LHCN-M2 (cell line): ENCODE measurements at places on chromosomes 11 and 22.

GRCh38 chr11:33160136-33160535 lies 1.1 kb downstream of the CSTF3 start:
- peak; percentile 59 for DNase-seq

DNA sequence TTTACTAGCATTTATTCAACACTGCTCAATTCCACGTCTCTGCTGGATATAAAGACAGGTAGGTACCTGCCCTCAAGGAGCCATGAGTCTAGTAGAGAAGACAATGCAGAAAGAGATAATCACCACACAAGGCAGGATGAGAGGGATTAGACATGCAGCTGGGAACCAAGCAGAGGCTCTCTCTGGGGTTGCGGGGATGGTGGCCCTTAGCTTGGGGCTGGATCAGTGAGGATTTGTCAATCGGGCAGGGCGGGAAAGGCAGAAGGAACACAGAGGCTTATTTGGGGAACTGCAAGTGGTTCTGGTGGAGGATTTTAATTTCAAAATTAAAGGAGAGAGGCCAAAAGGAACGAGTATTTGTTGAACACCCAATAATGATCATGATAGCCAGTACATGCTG lies 8.5 kb upstream of the DMC1 start:
- no peak for DNase-seq

DNA sequence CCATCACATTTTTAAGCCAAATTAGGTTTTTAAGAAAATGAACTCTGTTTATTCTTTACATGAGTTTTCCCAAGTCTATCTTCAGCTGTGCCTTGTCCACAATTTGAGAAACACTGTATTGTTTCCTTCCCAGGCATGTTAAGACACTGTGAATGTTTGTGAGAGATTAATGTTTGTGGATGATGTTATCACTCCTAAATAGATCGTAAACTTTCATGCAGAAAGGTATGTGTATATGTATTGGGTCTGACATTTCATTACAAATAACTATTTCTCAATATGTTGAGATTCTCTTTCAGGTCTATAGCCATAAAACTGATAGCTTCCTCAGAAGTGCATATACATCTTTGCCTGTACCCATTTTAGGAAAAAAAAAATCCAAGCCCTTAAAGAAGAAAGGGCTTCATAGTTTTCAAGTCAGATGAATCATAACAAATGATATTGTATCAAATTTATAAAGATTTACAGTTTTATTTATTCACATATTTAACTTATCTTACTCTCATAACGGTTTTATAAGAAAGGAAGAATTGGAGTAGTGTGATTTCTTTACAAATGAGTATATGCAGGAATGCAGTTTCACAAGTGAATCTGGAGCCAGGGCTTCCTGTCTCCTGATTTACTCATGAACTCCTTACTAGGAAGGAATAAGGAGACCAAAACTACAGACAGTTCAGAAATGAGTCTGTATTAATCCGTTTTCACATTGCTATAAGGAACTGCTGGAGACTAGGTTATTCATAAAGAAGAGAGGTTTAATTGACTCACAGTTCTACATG lies 11.2 kb downstream of the OR8D1 start:
- no peak for DNase-seq

- no peak for DNase-seq
Observed at GRCh38 chr22:24159650-24160049, 21.6 kb upstream of the SUSD2 start.

DNA sequence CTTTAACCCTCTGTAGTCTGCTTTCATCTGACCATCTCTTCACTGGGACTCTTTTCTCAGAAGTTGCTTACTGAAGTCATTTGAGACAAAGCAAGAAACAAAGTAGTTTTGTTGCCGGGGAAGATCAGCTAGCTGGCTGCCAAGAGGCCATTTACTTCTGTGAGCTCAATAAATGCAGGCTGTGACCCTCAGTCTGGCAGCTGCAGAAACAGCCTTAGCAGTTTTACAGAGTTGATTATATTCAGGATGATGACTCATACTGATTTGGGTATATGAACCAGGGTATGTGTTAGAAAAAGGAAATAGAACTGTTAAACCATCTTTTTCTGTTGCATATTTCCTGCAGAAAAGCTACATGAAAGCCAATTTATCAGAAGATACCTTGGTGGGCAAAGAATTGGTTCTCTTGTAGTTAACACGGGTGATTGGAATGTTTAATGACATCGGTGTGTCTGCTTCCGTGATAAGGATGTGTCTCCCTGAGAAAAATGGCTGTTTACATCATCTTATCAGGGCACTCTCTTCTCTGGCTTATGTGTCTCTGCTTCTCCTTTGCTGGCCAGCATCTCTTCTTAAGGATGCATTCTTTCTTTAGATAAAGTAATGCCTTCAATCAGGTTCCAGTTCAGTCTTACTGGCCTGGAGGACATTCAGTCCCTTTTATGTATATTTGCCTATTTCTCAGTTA lies 18.5 kb downstream of the FIBIN start:
- DNase-seq, result peak; percentile 82

- DNase-seq, result peak; percentile 91
Observed at GRCh38 chr11:12376259-12377081, 901 bp upstream of the PARVA start.
